Amniotic stem cell (primary cell): ENCODE measurements at places on chromosomes 1 and 21.

DNA sequence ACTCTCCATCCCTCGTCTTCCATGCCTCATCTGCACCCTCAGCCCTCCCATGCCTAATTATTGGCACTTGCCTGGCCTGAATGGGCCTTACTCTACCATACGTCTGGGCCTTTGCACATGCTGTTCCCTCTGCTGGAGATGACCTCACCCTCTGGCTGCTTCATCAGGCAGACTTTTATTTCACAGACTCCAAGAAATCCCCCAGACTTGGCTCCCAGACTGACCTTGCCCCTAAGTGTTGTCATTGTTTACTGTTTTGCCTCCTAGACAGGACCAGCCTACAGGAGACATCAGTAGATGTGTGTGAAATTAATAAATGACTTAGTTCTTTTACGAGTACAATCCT is 5.2 kb upstream of the AHDC1 start:
- DNase-seq, result no peak

GRCh38 chr1:59393211-59394180 is 96.6 kb downstream of the FGGY start:
- DNase-seq, result peak; percentile 30

GRCh38 chr1:150626150-150626549 is 3.3 kb downstream of the ENSA start:
- no peak for DNase-seq

- no peak for DNase-seq
These were observed 96.5 kb upstream of the CD34 start for GRCh38 chr1:208007319-208007937.

DNA sequence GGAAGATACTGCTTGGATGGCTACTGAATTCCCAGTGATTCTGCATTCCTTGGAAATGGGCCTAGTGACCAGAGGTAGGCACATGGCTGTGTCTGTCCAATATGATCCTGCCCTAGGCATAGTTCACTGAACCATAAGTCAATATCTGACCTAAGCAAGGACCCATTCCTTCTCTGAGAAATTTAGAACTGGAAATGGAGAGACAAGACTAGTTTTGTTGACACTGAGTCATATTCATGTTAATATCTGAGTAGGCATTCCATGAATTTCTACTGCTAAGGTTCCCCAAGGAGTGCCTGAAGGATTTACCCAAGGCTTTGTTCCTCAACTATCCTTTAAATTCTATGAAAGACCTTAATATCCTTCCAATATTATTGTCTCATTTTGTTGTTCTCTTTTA is 329.8 kb upstream of the BEND5 start:
- no peak for DNase-seq

GRCh38 chr1:204368996-204369726 is 9.4 kb upstream of the PLEKHA6 start:
- no peak for DNase-seq

DNA sequence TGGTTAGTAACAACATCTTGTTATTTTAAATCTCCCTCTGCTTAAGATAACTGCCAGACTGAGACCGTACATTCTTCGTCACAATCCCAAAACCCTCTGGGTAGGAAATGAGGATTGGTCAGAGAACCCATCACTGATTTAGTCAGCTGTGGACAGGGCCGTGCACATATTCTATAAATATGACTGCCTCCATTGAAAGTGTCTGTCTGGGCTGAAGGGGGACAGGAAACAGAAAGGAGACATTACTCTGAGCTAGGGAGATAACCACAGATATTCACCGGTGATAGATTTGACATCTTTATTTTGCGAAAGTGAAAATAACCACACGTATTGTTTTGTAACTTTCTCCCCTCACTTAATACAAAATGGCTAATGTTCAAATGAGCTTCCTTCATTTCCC is 36.9 kb upstream of the ST6GALNAC5 start:
- DNase-seq, result no peak

- no peak for DNase-seq
These were observed 59.8 kb downstream of the ERG start for GRCh38 chr21:38438462-38438893.

GRCh38 chr1:62903982-62904855 is 120.3 kb downstream of the ATG4C start:
- DNase-seq, result no peak

GRCh38 chr1:154607106-154607608 is 829 bp downstream of the ADAR start:
- no peak for DNase-seq

- no peak for DNase-seq
These were observed 105.2 kb downstream of the TSEN15 start for GRCh38 chr1:184156521-184157393.

DNA sequence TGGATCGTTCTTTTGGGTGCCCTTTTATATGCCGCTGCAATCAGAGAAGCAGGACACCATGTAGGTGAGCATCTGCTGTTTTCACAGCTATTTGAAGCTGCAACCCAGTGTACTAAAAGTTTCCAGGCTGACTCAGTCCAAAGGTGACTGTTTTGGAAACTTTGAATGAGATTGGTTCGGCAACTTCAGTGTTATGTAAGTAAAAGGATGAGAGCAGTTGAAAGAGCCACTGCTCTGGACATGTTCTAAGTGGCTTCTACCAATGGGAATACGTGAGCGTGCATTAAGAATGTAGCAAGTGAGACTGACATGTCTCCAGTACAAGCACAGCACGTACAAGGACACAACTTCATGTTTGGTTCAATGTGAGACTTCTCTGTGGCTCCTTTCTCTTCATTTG is 55.6 kb downstream of the DDR2 start:
- no peak for DNase-seq

DNA sequence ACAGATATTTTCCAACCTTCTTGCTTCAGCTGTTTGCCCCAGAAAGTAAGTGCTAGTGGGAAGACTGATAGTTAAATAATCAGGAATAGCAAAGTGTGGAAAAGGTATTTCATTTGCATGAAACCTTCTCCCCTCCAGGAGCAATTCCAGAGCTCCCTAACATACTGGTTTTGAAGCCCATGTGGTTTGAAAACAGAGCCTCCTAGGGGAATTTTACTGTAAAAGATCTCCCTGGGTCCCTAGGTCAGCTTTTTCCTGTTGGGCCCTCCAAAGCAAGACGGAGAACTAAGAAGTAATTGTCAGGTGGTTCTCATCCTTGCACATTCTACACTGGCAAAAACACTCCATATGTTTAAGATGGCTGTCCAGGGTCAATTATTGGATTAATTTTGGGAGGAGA is 218.7 kb upstream of the FOXD3 start:
- no peak for DNase-seq
